ENCODE measurements at places on chromosomes 16 and 17.

- no peak for DNase-seq
Measured at GRCh38 chr17:51289696-51290111, 29.4 kb downstream of the UTP18 start.

DNA sequence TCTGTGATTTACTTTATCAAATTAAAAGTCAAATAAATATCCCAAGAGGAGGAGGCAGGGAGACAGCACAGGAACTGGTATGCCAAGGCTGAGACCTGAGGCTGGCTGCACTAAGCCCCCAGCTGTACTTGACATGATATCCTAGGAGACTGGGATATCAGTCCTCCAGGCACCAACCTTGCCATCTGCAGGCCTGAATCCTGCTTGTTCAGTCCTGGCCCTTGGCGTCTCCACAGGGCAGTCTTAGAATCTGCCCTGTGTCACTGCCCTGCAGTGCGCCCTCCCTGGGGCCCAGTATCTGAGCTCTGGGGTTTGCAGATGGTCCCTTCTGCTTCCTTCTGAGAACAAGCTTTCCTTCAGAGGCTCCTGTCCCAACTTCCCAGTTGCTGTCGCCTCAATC lies 75.9 kb downstream of the HS3ST3A1 start:
- DNase-seq, result no peak

GRCh38 chr16:23452572-23453337 lies at the start of gene COG7:
Gene COG7 (minus strand): TSS chr16:23453189. CDS start chr16:23452994, 195 bp downstream.
- DNase-seq, result peak; percentile 76

DNA sequence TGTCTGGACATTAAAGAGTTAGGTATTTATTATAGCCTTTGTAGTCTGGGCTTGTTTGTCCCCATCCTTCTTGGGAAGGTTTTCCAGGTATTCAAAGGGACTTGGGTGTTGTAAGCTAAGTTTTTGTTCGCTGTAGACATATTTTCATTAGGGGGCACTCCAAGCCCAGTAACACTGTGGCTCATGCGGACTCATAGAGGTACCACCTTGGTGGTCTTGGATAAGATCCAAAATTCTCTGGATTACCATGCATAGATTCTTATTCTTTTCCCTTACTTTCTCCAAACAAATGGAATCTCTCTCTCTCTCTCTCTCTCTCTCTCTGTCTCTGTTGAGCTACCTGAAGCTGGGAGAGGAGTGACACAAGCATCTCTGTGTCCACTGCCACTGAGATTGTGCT lies 48.9 kb downstream of the ERCC4 start:
- no peak for DNase-seq

DNA sequence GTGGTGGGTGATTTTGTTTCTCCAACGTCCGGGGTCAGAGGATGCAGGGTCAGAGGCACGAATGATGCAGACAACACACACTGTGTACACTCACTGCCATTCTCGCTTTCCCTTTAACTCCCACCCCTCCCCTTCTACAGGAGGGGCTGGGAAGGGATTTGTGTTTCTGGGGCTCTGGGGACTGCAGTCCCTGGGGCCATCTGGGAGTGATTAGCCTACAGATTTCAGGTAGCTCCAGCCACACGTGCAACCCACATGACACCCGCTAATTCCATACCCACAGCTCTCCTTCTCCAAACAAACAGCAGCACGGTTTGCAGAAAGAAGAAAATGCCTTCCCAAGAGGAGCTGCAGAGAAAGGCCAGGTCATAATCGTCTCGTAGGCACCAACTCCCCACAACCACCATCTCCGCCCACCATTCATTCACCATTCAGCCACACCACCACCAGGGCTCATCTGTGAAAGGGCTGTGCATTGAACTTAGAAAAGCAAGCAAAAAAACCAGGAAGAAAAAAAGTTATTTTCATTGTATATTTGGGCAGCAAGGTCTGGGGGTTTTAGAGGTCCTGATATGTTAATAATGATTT lies 9.4 kb upstream of the SOX9 start:
- DNase-seq, result no peak

DNA sequence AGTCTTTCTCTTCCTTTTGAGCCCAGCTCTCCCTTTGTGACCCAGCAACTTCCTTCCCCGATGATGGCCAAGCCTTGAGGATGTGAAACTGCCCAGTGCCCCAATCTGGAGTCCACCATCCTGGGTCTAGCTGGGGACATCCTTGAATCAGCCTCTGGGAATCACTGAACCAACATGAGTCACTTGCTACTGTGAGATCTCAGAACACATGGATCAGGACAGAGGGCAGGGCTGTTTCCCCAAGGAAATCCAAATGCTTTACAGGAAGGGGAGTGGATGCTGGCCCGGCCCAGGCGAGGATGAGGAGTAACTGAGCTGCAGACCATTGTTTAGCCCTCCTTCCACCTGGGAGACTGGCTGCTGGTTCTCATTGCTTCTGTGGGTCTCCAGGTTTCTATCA lies 547.6 kb downstream of the WWOX start:
- no peak for DNase-seq

- no peak for DNase-seq
Measured at GRCh38 chr17:7858522-7858810, 663 bp downstream of the CYB5D1 start.

- DNase-seq, result no peak
Measured at GRCh38 chr16:74468807-74469525, 47.7 kb upstream of the CLEC18B start.

DNA sequence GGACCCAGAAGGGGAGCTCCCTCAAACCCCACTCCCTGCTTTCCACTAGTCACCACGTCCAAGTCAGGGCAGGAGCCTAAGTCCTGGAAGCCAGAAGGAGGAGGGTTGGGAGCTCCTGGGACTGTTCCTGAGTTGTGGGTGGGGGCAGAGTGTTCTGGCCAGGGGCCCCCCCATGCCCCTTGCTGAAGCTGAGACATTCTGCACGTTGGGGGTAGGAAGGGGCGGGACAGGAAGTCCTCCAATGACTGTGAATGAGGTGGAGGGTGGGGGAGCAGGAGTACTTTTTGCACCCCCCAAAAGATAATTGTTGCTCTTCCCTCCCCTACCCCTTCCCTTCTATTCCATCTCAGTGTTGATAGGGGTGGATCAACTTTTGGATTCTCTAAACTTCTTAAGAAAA lies 21.4 kb upstream of the C17orf113 start:
- no peak for DNase-seq

DNA sequence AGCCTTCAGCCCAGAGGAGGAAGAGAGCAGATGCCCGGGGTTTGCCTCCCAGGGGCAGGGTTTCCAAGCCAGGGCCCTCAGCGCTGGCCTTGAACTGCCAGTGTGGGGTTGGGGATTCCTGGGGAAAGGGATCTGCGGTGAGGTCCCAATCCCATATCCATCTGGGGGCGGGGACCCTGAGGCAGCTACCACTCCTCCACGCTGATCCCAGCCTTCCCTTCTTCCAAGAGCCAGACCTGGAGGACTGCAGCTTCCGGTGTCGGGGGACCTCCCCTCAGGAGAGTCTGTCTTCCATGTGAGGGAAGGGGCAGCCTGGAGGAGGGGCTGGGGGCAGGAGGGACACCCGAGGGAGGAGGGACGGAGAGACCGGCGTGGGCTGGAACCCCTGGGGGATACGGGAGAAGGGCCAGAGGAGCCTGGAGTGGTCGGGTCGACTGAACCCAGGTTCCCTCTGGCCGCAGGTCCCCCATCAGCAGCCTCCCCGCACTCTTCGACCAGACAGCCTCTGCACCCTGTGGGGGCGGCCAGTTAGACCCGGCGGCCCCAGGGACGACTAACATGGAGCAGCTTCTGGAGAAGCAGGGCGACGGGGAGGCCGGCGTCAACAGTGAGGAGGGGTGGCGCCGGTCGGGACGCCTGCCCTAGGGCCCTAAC lies 10.7 kb upstream of the CISD3 start:
- DNase-seq, result no peak

GRCh38 chr16:84271866-84272265 lies 22.8 kb upstream of the WFDC1 start:
- DNase-seq, result no peak

Data from HuH-7 (cell line).